ENCODE measurements at places on chromosomes 2 and 18.

DNA sequence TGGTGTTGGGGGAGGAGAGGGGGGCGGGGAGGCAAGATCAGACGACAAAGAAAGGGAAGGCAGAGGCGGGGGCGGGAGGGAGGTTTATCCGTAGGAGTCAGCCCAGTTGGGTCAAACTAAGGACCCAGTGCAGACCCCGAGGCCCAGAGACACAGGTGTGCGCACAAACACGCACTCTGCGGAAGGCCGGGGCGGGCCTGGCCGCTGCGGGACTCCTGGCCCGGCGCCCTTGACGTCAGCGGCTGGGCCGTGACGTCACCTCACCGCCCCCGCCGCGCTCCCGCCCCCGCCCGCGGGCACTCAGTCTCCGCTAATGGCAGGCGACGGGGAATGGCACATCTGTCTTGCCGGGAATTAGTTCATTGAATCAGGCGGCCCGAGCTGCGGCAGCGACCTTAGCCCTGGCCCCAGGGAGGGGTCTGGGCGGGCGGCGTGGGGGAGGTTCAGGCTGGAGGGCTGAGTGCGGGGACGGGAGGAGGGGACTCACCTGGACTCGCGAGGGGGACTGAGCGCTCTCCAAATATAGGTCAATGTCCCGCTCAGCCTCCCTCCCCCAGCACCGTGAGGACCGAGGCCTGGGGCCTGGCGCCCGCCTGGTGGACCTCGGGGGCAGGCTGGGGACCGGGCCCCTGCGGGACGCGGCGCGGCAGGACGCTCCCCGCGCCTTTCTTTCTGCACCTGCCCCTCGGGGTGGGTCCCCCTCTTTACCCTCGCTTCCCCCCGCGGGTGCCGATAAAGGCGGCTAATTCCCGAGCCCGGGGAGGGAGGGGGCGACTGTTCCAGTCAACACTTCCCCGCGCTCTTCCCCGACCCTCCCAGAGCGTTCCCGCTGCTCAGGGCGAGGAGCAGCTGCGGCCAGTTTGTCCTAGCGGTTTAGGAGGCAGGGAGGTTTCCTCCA is 15.5 kb upstream of the ECEL1 start:
- DNase-seq = no peak

GRCh38 chr18:3451989-3452749 is 2.2 kb downstream of the TGIF1 start:
- no peak for DNase-seq

GRCh38 chr2:207825978-207826377 is 56.3 kb upstream of the FZD5 start:
- DNase-seq = no peak

- DNase-seq = no peak
Measured at GRCh38 chr2:135528006-135528405, 3.0 kb downstream of the ZRANB3 start.

DNA sequence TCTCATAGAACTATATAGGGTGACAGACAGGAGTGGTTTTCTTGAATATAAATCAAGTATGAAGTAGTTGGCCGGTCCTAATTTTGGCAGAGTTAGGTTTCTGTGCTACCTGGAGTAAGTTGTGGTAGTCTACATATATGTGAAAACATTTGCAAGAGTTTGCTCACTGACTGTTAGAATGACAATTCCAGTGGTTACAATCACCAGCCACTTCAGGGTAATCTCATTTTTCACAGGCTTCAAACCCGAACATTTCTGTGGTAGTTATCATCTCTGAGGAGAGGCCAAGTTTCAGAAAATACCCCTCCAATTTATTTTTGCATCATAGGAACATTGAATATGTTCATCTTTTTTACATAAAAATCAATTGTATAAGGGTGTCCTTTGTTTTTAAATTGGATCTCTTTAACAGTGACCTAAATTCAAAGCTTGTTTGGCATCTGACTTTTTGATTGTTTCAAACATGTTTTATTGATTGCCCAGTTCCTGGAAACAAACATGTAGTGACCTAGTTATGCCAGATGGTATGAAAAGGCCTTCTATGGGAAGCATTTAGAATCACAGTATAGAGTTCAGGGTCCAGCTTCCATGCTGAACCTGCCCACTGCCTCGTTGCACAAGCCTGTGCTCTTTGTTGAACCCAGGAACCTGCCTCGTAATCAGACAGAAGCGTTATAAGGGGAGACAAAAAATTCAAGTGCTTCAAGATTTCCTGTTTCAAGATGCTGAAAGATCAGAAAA is 250.6 kb downstream of the LTBP1 start:
- DNase-seq = no peak

DNA sequence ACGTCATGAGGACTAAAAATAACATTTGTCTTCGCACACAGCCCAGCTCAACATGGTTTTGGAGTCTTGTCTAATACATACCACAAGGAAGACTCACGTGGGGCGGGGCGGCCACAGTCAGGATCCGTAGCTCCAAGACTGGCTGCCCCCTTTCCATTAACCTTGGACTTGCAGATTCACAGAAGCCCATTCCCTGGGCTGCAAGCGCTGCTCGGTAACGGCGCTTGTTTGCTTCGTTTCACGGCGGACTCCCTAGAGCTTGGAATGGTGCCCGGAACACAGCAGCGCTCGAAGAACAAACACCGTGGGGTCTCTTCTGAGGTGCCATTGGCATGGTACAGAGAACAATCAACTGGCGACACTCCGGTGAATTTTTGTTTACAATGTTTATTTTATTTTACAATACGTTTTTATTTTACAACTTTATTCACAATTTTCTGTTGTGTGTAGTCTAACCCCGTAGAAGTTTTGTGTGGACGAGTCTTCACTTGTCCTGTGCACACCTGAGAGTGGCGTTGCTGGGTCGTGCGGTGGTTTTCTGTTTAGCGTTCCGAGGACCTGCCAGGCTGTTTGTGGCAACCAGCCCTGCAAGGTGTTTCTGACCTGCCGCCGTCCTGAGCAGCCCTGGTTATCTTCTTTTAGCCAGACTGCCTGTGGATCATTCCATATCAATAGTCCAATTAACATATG is 126.5 kb downstream of the GALR1 start:
- DNase-seq = no peak

DNA sequence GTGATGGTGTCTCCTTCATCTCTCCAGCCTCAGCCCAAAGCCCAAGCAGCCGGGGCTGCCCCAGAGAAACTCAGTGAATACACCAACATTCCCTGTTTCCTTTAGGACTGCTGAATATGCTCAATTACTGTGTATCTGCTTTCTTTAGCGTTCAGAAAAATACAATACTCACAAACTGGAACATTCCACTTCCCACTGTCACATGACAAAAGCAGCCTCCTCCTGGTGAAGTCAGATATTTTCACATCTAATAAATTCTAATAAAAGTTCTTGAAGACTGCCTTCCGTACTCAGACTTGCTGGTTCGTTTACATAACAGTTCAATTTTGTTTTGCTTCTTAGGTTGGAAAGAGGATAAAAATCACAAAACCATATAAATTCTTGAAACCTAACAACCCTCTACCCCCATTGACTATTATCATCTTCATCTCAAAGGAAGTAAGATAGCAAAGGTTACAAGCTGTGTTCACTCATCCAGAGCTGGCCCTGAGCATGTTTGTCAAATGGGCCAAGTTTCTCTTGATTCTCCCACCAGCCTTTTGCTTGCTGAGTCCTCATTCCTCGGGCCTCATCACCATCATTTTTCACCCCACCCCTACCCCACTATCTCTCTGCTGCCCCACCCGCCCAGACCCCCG is 190.8 kb upstream of the HNRNPA3 start:
- DNase-seq = no peak

DNA sequence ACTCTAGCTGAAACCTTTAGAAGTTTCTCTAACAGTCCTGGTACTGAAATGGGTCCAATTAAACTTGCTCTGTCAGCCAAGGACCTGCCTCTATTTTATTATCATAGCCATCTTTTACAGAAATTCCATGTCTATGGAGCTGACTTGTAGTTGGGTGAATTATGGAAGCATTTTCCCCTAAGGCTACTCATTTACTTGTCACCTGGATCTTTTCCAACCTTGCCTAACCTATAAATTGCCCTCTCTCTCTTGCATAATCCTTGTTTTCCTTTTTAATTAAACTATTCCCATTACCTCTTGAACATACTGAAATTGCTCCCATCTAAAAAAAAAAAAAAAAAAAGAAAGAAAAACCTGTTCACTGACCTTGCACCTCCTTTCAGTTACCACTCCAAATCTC is 74.6 kb upstream of the DOK6 start:
- no peak for DNase-seq

DNA sequence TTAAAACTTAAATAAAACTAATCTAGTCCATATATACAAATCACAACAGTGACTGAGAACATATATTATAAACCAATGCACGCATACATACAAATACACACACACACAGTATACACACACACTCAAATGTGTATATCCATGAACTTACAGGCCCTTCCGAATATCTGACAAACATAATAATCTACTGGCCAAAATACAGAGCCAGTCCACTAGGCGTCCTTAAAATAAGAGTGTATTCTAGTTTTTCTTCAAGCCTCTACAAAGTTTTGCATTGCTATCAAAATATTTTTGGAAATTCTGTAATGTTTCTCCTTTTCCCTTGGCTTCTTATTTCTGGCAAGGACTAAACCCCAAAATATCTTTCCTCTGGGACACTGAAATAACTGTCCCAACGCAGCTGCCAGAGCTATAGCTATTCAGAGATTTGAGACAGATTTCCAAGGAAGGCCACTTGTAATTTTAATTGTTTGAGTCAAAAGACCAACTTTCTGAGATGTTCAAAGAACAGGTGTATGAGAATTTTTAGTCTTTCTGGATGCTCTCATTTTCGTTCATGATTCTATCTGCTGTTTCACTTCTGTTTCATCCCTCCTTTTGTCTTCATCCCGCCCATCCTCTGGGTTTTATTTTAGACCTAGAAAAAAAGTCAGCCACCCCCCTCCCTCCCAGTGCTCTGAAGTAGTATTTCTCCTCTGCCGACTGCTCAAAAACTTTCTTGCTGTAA is 24.1 kb upstream of the SP3 start:
- no peak for DNase-seq
